ENCODE measurements at places on chromosomes 1 and 21.

DNA sequence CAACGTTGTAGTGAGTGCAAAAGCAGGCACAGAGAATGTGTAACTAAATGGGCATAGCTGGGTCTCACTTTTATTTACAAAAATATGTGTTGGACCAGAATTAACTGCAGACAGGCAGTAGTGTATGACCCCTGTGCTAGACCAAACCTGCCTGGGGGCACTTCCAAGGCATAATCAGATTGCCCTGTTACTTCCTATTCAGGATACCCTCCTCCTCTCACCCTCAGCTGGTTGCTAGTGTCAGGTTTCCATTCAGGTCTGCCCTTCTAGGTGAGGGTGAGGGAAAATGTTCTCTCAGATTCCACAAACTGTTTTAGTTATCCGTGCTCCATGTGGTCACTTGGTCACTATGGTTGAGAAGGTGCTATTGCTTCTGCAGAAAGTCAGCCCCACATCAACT lies 387.3 kb downstream of the LMX1A start:
- DNase-seq: no peak

- no peak for DNase-seq
Observed at GRCh38 chr1:65190229-65190628, 42.2 kb downstream of the AK4 start.

GRCh38 chr1:65175171-65176055 lies 27.4 kb downstream of the AK4 start:
- DNase-seq: peak; percentile 28

DNA sequence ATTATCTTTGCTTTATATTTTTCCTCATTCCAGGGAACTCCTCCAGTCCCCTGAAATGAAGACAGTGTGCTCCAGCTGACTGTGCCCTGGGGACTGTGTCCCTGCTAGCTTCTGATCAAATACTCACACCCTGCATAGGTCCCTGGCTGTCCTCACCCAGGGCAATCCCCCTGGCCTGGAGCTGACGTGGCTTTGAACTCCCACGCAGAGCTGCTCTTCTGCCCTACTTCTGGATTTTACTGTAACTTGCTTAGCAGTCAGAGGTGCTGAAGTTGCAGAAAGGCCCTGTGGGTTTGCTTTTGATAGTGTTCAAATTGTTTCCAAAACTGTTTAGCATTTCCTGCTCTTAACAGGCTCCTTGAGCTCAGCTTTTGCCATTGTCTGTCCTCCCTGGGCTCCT lies 186.5 kb downstream of the FASLG start:
- no peak for DNase-seq

- DNase-seq: no peak
Observed at GRCh38 chr1:185916861-185917260, 182.7 kb downstream of the HMCN1 start.

DNA sequence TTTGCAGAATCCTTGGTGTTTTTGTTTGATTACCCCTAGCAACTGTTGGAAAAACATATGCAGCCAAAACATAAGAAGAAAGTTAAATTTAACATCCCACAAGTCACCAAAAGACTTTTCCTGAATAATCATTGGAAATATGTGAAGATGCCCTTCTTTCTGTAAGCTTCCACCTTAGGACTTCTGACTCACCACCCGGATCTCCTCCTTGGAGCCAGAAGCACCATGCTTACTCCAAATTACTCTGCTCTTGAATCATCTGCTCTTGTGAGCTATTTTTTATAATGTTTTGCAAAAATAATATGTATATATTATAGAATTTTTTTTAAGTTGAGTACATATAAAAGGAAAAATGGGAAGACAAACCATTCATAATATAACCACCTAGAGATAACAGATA lies 391.7 kb downstream of the KCTD3 start:
- DNase-seq: peak; percentile 65

DNA sequence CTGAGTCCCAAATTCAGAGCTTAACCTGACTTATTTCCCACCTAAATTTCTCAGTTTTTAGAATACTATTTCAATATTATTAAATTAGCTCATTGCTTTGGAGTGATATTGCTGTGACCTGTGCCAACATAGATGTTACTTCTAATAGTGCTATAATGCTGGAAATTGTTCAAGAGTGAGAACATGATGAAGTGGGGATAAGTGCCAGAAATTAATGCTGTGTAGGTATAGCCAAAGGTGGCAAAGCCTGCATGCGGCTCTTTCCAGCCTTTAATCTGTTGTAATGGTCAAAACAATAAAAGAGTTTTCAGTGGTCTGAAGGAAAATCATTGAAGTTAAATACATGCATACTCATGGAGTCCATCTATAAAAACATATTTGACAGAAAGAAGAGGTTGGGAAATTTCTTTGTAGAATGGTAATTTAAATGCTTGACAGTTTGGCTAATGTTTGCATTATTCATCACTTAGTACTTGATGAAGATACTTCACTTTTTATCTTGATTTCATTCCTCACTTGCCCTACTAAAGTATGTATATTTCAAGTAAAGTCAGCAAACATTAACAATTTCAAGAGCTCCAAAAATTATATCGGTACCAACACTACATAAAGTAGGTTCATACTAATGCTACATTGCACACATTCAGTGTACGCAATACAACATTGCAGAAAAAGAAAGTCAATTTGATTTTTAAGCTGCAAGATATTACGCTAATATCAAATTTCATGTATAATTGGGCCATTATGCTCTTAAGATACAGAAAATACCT lies 82.1 kb downstream of the OLFM3 start:
- no peak for DNase-seq

DNA sequence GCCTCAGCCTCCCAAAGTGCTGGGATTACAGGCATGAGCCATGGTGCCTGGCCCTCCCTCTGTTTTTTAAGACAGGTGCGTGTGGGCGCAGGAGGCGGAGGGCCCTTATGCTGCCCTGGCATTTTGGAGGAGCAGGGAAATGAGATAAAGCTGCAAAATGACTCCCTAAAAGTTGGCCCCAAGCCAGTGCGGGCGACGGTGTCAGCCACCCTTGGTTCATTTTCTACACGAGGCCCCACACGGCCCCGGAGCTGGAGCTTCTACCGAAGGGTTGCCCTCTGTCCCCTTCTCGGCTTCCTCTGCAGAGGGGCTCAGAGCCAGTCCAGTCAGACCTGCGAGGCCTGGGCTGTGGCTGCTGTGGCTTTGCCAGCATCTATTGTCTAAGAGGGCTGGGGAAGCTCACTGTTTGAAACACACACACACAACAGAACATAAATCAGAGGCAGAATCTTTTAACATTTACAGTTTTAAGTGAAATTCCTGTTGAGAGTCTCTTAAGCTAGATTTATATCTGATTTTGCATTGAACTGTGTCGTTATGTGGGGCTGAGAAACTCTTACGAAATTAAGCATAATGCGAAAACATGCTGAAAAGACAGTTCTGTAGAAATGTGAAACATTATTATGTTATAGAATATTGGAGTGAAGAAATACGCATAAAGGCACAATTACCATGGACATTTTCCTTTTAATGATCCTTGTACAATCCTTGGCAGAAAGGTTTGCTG lies 255.9 kb downstream of the CAMTA1 start:
- DNase-seq: no peak
